ENCODE measurements at places on chromosomes 2 and 18. TPM values are rescaled to one million over a fixed set of nuclear protein-coding genes. Genes with fewer than 3 reads are reported as not detected.

The COL6A3 gene
- 0.53 TPM for total RNA-seq

The SLC23A3 gene
- total RNA-seq, result 3.2 TPM

The IL1RL2 gene
- not detected for total RNA-seq

The TOGARAM2 gene
- 15.0 TPM for total RNA-seq

The KCNJ3 gene
- total RNA-seq, result not detected

The GKN1 gene
- total RNA-seq, result not detected

The REG3A gene
- total RNA-seq, result not detected

The CYS1 gene
- not detected for total RNA-seq

The ANKRD29 gene
- total RNA-seq, result not detected

The AUP1 gene
- total RNA-seq, result 140 TPM

The TAF4B gene
- total RNA-seq, result 9.3 TPM

The ANKRD36C gene
- 132 TPM for total RNA-seq

The KCNF1 gene
- not detected for total RNA-seq

All from activated CD8-positive, alpha-beta memory T cell treated with anti-CD3 and anti-CD28 coated beads, Interleukin-2, amount 10 ng/mL, durations not matched to agents 7 days and 5 days (primary cell).